ENCODE measurements at places on chromosomes 16 and 17.

DNA sequence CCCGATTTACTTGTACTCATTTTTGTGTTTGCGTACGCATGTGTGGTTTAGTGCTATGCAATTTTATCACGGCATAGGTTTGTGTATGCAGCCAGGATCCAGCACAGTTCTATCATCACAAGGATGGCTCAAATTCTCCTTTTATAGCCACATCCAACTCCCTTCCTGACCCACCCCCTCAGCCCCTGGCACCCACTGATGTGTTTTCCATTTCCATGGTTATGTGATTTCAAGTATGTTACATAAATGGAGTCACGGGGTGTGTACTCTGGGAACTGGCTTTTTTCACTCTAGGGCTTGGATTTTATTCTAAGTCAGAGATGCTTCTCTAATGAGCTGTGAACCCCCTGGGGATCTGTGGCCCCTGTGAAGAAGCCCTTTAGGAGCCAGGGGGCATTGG lies 16.8 kb downstream of the IL4R start:
- H3K27me3 ChIP-seq, result no peaks in the 10 kb centered on the region
- H3K27ac ChIP-seq, result no peak overlapping the region
- no peak overlapping the region for H3K4me3 ChIP-seq
- no peak for DNase-seq
- no peaks in the 10 kb centered on the region for H3K36me3 ChIP-seq
- peaks cover 22% of the 10 kb centered on the region for H3K4me1 ChIP-seq

- H3K4me1 ChIP-seq, result no peaks in the 10 kb centered on the region
- DNase-seq, result no peak
- no peaks in the 10 kb centered on the region for H3K27me3 ChIP-seq
- no peak overlapping the region for H3K27ac ChIP-seq
Measured at GRCh38 chr16:28580726-28581315, 16.0 kb downstream of the SULT1A2 start.

GRCh38 chr16:15415511-15415985 lies 18.8 kb upstream of the BMERB1 start:
- no peak overlapping the region for H3K4me3 ChIP-seq
- H3K27me3 ChIP-seq, result no peaks in the 10 kb centered on the region
- no peak for DNase-seq
- no peak overlapping the region for H3K27ac ChIP-seq
- no peaks in the 10 kb centered on the region for H3K4me1 ChIP-seq

DNA sequence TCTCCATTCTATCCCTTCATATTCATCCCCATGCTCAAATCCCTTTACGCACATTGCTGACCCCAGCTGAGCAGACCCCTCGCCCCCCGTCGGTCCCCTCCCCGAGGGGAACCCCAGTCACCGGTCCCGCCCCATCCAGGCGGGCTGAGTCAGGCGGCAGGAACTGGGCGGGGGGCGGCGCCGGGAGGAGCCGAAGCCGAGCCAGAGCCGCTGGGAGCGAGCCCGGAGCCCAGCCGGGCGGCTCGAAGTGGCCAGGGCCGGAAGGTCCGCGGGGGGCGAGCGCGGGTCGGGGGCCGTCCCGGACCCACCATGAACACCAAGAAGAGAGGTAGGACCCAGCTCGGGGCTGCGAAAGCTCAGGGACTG lies 8.6 kb downstream of the RIPOR1 start:
- peak overlapping the region; percentile 47 for H3K4me3 ChIP-seq
- H3K27ac ChIP-seq, result no peak overlapping the region
- H3K4me1 ChIP-seq, result peaks cover 11% of the 10 kb centered on the region
- peak; percentile 71 for DNase-seq
- no peaks in the 10 kb centered on the region for H3K36me3 ChIP-seq

DNA sequence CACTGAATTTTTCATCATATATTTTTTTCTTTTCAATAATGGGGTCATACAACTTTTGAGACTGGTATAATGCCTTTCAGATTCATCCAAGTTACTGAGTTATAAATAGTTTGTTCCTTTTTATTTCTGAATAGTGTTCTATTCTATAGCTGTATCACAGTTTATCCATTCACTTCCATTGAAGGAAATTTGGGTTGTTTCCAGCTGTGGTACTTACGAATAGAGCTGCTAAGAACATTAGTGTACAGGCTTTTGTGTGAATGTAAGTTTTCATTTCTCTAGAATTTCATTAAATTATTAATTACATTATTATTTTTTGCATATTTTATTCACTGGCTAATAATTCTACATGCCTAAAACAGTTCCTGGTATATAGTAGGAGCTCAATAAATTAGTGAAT lies 52.9 kb downstream of the SNTB2 start:
- no peak for DNase-seq
- H3K27me3 ChIP-seq, result no peaks in the 10 kb centered on the region
- H3K4me1 ChIP-seq, result no peaks in the 10 kb centered on the region
- H3K27ac ChIP-seq, result no peak overlapping the region

GRCh38 chr17:18184143-18185031 lies 759 bp downstream of the ALKBH5 start:
- H3K27ac ChIP-seq, result no peak overlapping the region
- H3K36me3 ChIP-seq, result peaks cover 8% of the 10 kb centered on the region
- DNase-seq, result peak; percentile 65
- H3K4me1 ChIP-seq, result peaks cover 5% of the 10 kb centered on the region
- peak overlapping the region; percentile 87 for H3K4me3 ChIP-seq
- H3K27me3 ChIP-seq, result no peaks in the 10 kb centered on the region

- no peaks in the 10 kb centered on the region for H3K4me1 ChIP-seq
- DNase-seq, result no peak
- no peaks in the 10 kb centered on the region for H3K36me3 ChIP-seq
- H3K27ac ChIP-seq, result no peak overlapping the region
- no peak overlapping the region for H3K4me3 ChIP-seq
- H3K27me3 ChIP-seq, result no peaks in the 10 kb centered on the region
Measured at GRCh38 chr17:51427323-51427811, 167.0 kb downstream of the UTP18 start.

- H3K36me3 ChIP-seq, result no peaks in the 10 kb centered on the region
- H3K27ac ChIP-seq, result no peak overlapping the region
- DNase-seq, result peak; percentile 93
- H3K4me1 ChIP-seq, result peaks cover 4% of the 10 kb centered on the region
- no peak overlapping the region for H3K4me3 ChIP-seq
Measured at GRCh38 chr17:73255671-73256181, 6.0 kb downstream of the CPSF4L start.

DNA sequence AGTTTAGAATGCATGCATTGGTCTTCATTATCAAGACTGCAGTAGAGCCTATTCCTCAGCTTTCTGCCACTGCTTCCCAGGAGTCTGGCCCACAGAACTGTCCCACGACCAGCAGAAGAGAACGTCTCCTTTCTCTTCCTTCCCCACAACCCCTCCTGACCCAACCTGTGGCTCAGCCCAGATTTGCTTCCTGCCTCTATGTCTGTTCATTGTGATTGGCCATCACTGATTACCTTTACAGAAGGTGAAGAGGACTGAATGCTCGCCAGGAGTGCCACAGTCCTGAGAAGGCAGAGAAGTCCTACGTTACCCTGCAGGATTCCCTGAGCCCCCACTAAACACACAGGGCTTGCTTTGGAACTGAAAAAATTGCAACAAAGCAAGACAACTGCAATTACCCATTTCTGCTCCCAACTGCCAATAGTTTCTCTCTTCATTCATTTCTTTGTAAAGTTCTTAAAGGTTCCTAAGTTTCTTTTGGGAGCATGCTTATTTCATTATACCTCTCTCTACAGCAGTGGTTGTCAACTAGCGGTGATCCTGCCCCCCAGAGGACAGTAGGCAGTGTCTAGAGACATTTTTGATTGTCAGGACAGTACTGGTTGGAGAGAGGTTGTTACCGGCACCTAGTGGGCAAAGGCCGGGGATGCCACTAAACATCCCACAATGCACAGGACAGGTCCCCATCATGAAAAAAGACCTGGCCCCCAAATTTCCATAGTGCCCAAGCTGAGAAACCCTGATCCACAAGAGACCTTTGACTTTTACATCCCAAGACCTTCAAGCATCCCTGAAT lies 4.5 kb upstream of the NAT9 start:
- H3K4me1 ChIP-seq, result peaks cover 6% of the 10 kb centered on the region
- H3K27me3 ChIP-seq, result no peaks in the 10 kb centered on the region
- H3K4me3 ChIP-seq, result no peak overlapping the region
- DNase-seq, result no peak
- H3K36me3 ChIP-seq, result no peaks in the 10 kb centered on the region

DNA sequence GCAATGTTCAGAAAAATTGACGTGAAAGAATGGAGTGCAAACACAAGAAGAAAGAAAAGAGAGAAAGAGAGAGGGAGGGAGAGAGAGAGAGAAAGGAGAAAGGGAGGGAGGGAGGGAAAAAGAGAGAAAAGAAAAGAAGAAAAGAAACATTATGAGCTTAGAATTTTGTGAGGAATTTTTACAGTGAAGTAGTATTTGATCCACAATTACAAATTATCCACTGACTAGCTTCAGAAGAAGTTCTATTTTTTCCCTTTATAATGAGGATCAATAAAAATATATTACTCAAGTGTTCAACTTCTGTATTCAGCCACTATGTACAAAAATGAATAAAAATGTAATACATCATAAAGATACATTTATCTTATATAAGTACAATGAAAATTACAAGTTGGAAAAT lies 494.5 kb upstream of the CA10 start:
- no peaks in the 10 kb centered on the region for H3K27me3 ChIP-seq
- no peak overlapping the region for H3K27ac ChIP-seq
- no peak for DNase-seq
- no peak overlapping the region for H3K4me3 ChIP-seq

DNA sequence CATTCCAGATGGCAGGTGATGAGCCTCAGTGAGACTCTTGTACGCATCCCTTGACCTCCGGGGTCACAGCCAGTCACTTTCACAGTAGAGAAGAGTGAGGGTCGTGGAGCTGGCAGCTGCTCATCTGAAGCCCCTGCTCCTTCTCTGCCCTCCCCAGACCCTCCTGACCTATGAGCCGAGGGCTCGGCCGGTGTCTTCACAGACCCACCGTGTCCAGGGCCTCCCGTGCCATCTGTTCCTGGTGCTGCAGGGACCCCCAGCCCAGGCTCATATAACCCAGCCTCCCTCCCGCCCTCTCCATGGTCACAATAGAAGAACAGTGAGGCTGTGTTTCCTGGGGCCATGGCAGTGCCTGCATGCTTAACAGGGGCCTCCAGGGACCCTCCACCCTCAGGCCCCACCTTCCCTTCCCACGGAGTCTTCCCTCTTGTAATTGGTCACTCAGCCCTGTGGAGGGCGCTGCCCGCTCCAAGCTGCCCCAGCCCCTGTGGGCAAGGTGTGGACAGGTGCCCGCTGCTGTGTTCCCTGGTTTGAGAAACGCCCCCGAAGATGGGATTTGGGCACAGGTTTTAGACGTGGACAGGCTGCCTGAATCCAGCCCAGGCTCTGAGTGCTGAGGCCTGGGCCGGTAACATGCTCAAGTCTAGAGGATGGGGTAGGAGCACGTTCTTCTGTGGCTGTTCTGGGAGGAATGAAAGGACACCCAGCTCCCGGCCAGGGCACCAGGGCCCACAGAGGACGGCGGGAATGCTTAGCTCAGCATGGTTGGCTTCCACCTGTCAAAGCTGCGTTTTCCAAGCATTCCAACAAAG lies 38.7 kb downstream of the ACSF3 start:
- H3K27ac ChIP-seq, result no peak overlapping the region
- H3K27me3 ChIP-seq, result no peaks in the 10 kb centered on the region
- H3K4me1 ChIP-seq, result no peaks in the 10 kb centered on the region
- H3K36me3 ChIP-seq, result no peaks in the 10 kb centered on the region

DNA sequence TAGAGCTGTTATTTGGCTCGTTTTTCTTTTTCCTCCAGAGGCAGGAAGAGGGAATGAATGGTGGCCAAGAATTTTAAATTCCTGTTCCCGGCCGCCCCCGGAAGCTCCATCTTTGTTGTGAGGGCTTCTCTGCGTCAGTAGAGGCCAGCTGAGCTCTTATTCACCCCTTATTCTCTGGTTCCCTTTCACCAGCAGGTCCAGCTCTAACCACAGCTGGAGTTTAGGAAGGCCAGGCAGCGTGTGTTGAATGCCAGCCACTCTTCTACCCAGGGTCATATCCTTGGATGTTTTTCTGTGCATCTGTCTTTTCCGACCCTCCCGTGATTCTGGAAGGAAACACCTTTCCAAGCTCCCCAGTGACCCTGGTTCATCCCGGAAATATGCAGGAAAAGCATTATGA lies 570.5 kb downstream of the WWOX start:
- H3K4me3 ChIP-seq, result no peak overlapping the region
- no peaks in the 10 kb centered on the region for H3K36me3 ChIP-seq
- H3K27ac ChIP-seq, result no peak overlapping the region
- H3K4me1 ChIP-seq, result no peaks in the 10 kb centered on the region
- DNase-seq, result no peak

GRCh38 chr17:33024688-33025486 lies 33.2 kb downstream of the SPACA3 start:
- H3K4me1 ChIP-seq, result peaks cover 12% of the 10 kb centered on the region
- no peak overlapping the region for H3K27ac ChIP-seq
- no peak for DNase-seq
- no peaks in the 10 kb centered on the region for H3K27me3 ChIP-seq
- H3K4me3 ChIP-seq, result no peak overlapping the region
- H3K36me3 ChIP-seq, result no peaks in the 10 kb centered on the region

DNA sequence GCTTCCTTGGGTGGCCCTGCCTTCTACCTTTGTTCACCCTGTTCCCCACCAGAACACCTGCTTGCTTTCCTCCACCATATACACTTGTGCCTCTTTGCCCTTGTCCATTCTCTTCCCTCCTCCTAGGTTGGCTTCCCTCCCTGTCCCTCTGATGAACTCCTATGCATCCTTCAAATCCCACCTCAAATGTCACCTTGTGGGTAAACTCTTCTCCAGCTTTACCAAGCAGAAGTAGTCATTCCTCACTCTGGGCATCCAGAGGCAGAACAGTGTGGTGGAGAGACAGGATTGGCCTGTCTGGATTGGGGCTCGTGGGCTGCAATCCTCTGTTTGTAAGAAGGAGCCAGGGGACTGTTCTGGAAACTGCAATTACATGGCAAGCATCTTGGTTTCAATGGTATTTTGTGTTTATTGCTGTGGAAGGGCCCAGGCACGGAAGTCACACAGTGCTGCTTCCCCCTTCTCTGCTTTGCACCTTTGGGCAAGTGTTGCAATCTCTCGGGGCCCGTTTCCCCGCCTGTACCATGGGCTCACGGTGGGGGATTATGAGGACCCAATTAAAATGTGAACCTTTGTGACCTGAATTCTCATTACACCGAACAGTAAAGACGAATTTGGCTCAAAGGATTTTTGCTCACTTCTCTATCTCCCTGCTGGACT lies 21.9 kb upstream of the NXPH3 start:
- DNase-seq, result no peak
- no peak overlapping the region for H3K4me3 ChIP-seq
- no peak overlapping the region for H3K27ac ChIP-seq
- no peaks in the 10 kb centered on the region for H3K4me1 ChIP-seq
- H3K27me3 ChIP-seq, result peaks cover 3% of the 10 kb centered on the region

GRCh38 chr17:49571764-49572163 lies 3.9 kb upstream of the NXPH3 start:
- H3K36me3 ChIP-seq, result no peaks in the 10 kb centered on the region
- DNase-seq, result no peak
- no peak overlapping the region for H3K4me3 ChIP-seq
- peaks cover 5% of the 10 kb centered on the region for H3K27me3 ChIP-seq

- no peak for DNase-seq
- no peaks in the 10 kb centered on the region for H3K36me3 ChIP-seq
- H3K27me3 ChIP-seq, result peaks cover 29% of the 10 kb centered on the region
- no peak overlapping the region for H3K27ac ChIP-seq
Measured at GRCh38 chr17:49132317-49132698, 261 bp upstream of the B4GALNT2 start.

GRCh38 chr16:87948119-87948545 lies 3.1 kb upstream of the BANP start:
- no peak overlapping the region for H3K4me3 ChIP-seq
- DNase-seq, result no peak
- H3K27me3 ChIP-seq, result no peaks in the 10 kb centered on the region
- peaks cover 14% of the 10 kb centered on the region for H3K4me1 ChIP-seq

All from H1 (cell line).